HFF-Myc (cell line): ENCODE measurements at places on chromosomes 1 and 21.
A peak's percentile ranks its signal among the peaks of the same experiment; 100 is the strongest.

DNA sequence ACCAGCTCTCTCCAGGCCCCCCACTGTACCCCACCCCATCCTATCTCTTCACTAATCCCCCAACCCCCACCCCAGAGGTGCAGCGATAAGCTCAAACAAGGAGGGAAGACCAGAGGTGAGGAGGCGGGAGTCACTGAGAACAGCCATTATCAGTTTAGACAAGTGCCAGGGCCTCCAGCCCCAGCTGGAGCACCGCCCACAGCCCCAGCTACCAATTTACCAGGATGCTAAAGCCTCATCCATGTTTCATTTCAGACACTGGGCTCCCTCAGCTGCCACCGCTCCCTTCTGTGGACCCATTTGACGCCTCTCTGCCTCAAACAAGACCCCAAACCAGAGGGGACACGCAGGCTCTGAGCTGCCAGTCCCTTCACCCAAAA lies 80.6 kb downstream of the DISP3 start:
- DNase-seq, result no peak

DNA sequence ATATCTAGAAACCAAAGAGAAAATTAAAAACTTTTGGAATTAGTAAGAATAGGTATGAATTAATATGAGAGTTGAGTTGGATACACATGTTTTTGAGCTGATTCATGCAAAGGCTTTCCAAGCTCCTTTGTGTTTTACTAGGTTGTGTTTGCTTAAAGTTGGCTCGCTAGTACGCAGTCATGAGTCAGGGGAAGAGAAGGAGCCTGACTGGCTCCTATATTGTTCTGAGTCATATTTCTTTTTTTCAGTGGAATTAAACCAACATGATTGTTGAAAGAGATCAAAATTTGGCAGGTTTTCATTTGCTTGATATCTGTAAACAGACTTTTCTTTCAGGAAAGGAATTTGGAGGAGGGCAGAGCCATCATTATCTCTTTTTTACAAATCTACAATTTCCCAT lies 66.7 kb downstream of the MAGI3 start:
- DNase-seq, result peak; percentile 79

- no peak for DNase-seq
Observed at GRCh38 chr1:19771350-19771749, 28.4 kb downstream of the TMCO4 start.

DNA sequence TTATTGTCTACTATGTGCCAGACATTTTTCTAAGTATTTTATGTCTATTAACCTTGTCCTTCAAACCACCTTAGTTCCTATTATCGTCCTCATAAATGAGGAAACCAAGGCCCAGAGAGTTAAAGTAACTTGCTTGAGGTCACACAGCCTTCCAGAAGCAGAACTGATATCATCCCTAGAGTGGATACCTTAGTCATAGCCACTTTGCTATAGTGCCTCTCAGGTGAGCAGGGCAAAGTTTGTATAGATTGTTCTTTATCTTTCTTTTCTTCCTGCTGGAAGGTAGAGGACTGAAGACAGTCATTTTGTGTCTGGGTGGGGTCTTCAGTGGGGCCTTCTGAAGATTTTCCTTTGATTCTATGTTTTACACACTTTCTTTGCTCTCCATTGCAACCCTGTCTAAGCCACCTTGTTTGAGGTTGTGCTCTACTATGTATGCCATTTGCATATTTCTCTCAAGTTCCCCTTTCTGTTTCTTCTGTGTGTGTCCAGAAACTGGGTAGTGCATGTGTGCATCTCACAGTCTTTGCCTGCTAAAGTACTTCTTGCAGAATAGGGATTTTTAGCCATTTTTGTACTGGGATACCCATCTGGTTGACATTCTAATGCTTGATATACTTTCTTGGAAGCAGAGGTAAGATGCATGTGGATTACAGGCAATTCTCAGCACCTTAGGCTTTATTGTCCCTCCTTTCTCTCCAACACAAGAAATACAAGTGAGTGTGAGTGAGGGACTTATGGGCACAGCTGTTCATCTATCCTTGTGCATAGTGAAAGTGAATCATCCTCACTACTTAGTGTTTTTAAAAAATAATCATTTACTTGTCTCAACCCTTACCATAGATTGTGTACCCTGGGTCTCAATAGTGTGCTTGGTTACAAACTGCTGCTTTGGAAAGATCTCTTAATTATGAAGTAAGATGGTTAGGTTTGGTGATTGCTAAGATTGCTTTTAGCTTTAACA lies 207.6 kb upstream of the HMCN1 start:
- DNase-seq, result no peak

DNA sequence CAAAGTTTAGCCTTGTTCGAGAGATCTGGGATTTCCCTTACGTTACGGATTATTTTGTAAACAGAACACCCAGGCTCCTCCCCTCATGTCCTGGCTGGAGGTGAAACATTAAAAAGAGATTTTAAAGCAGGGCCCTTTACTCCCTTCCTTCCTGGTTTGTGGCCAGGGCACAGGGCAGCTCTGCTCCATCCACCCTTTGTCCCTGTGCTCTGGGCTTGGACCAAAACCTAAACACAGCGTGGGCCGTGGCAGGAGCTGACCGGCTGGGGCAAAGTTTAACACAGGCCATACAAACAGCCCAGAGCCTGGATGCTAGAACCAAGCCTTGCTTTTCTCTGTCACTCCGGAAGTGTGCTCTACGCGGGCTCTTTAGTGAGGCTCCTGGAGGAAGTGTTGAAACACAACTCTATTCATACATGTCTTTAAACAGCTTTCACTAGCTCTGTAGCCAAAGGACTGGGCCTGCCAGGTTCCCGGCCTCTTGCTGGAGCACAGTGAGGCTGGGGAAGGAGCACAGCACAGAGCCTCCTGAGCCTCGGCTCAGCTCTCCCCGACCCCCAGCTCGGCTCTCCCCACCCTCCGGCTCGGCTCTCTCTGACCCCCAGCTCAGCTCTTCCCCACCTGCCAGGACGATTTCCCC lies 84.7 kb downstream of the PDE9A start:
- DNase-seq, result no peak

DNA sequence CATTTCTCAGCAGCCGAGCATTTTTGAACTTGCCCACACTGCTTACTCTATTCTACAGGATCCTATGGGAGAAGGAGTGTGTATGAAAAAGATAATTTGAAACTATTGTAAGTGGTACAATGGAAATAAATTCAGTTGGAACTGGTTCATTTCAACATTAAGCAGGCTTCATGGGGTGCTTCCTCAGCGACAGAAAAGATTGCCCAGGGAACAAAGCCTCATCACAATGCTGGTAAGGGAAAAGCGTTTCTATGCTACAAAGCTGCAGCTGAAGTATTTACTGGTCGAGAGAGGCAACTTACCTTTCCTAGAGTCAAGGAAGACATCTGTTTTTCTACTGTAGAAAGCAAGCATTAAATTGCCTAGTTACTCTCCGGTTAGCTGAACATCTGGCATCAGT lies 568.2 kb upstream of the ZP4 start:
- no peak for DNase-seq

DNA sequence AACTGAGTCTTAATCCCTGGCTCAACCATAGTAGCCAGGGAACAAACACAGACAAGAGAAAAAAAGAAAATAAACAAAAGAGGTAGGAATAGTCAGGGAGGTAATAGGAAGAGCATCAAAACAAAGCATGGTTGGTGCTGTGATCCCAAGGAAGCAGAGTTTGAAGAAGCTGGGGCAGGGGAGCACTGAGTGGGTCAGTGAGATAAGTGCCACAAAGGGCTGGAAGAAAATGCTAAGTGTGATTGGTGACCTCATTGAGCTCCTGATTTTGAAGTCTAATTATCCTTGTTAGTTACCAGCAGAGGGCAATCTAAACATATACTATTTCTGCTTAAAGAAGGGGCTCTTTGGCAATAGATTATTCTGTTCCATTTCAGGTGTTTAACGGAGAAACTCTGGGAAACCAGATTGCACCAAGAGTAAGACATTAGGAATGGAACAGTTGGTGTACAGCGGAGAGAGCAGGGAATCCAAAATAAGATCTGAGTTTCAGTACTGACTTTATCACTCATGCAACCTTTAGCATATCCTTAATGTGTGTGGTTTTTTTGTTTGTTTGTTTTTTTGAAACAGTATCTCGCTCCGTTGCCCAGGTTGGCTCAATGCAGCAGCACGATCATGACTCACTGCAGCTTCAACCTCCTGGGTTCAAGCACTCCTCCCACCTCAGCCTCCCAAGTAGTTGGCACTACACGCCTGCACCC lies 30.7 kb upstream of the KIAA1614 start:
- peak; percentile 19 for DNase-seq
